Right ventricle myocardium inferior (tissue), 1 donor: ENCODE measurements at places on chromosomes 16 and 17. TPM values are rescaled to one million over a fixed set of nuclear protein-coding genes. Genes with fewer than 3 reads are reported as not detected.

CCDC144A gene
- total RNA-seq: 1.5 TPM

OR3A3 gene
- not detected for total RNA-seq

TMEM100 gene
- total RNA-seq: 17.0 TPM

HSD17B1 gene
- total RNA-seq: 1.4 TPM

ZSCAN32 gene
- 6.9 TPM for total RNA-seq

FOXN1 gene
- total RNA-seq: not detected

CD300A gene
- total RNA-seq: 2.4 TPM

SLC5A11 gene
- not detected for total RNA-seq

KIF1C gene
- 708 TPM for total RNA-seq
